ENCODE measurements at places on chromosomes 5 and 9.

DNA sequence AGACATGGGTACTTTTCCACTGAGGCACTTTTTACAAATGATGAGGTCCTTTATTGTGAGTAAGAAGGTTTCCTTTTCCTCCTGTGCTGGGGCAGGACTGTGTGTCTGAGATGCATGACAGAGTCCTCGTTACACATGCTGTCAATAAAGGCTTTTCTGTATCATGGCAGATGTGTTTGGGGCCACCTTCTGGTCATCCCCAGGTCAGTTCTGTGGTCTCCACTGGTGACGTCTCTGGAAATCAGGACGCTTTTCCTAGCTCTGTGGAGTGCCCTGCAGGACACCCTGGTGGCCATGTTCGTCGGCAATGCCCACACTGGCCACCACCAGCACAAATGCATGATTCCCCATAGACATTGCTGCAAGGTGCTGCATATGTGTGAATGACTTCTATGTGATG lies 2.8 kb downstream of the CMBL start:
- DNase-seq = no peak

- peak; percentile 70 for DNase-seq
These were observed 2.2 kb upstream of the GNPDA1 start for GRCh38 chr5:142014911-142015584.

DNA sequence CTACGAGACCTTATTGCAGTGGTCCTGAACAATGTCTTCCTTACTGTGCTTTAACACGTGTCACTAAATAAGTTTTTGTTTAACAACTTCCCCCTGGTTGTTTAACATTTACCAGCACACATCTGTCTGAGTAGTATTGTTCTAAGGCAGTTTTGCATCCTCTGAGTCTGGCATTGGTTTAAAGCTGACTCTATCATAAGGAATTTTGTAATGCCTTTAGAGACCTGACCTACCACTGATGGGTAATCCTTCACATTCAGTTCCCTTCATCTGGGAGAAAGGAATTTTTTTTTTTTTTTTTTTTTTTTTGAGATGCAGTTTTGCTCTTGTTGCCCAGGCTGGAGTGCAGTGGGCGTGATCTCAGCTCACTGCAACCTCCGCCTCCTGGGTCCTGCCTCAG lies 20.0 kb upstream of the PCAT7 start:
- DNase-seq = no peak

GRCh38 chr9:8365029-8365428 lies 565.5 kb upstream of the DMAC1 start:
- no peak for DNase-seq

DNA sequence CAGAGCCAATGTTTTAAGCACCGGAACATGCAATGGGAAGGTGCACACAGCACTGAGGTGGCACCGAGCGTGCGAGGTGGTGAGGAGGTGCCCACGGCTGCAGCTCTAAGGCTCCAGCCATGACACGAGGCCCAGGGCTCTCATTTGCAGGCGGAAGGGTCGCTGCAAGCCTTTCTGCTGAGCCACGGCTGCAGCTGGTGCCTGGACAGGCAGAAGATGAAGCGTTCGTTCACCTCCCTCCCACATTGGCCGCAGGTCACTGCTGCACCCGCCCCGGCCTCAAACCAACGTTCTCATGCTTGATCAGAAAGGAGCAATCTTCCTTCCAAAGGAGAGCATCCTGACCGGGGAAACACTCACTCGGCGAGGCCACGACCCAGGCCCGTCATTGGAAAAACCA lies 4.5 kb upstream of the INPP5E start:
- no peak for DNase-seq

GRCh38 chr9:137592767-137593166 lies 2.5 kb upstream of the ZMYND19 start:
- no peak for DNase-seq

DNA sequence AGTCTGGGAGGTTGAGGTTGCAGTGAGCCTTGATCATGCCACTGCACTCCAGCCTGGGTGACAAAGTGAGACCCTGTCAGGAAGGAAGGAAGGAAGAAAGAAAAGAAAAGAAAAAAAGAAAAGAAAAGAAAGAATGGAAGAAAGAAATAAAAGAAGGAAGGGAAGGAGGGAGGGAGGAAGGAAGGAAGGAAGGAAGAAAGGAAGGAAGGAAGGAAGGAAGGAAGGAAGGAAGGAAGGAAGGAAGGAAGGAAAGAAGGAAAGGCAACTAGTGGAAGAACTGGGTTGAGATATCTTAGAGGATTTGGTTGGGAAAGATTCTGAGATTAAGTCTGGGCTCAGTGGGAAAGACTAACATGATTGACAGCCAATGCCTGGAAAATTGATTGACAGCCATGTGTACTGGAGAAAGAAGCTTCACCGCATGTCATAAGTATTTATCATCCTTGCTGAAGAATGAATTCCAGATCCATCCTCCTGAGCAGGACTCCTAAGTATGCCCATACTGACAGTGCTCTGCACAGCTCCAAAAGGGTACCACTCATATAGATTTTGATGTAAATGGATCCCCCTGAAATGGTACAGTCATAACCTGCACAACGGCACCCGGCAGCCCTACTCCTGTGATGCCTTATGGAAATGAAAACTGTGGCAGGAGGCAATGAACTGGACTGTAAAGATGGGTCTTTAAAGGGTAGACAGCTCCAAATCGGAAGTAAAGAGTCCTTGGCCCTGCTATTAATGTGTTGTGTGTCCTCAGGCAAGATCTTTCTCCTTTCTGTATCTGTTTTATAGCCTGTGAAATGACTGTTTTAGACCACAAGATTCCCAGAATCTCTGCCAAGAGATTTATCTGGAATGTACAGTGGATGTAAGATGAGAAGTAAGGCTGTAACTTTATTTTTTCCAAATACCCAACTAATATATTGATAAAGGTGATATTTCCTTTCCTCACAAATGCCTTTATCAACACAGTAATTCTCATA lies 16.9 kb upstream of the ADRA1B start:
- no peak for DNase-seq

DNA sequence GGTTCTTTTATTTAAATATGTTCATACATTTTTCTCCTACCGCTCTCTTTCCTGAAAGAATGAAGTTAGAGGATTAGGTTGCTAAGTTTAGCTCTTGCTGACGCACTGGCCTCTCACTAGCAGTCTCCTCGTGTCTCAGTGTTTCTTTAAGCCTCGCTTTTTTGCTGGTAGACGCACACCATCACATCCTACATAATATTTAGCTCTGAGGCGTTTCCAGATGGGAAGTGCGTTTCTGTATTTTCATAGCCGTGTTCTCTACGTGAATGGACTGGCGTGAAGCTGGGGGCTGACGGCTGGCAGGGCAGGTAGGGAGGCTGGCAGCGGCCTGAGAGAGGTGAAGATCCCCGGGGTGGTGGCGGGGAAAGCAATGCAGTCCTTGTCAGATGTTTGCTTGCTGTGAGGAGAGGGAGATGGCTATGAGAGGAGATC lies 79.2 kb upstream of the SPRY4 start:
- DNase-seq = no peak

GRCh38 chr9:17315341-17315740 lies 180.5 kb downstream of the CNTLN start:
- DNase-seq = no peak
